Hematopoietic multipotent progenitor cell treated with erythropoietin and hydrocortisone succinate and interleukin-3 and kit ligand, for 6 days (in vitro differentiated cells): ENCODE measurements at places on chromosomes 1 and 21.

DNA sequence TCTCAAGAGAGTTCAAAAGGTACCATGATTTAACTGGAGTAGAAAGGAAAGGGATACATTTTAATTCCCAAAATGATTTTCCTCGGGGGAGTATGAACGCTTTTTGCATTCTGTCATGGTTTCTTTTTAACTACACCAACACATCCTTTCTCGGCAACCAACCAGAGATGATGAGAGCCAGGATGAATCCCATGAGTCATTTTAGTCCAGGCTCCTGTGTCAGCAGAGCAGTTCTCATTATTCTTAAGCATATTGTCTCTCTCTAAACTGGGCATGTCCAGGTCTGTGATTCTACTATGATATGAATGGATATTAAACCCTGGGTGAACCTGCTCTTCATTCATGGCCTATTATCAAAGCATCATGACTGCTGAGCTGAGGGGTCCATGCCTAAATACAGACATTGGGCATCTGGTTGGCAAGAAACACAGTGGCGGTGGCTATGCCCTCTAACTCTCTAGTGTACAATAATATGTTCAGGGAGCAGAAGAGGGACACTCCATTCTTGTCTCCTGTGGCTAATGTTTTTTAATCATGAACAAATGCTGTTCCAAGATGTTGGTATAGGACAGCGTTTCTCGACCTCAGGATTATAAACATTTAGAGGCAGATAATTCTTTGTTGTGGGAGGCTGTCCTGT lies 124.3 kb upstream of the ESRRG start:
- no peak for DNase-seq

DNA sequence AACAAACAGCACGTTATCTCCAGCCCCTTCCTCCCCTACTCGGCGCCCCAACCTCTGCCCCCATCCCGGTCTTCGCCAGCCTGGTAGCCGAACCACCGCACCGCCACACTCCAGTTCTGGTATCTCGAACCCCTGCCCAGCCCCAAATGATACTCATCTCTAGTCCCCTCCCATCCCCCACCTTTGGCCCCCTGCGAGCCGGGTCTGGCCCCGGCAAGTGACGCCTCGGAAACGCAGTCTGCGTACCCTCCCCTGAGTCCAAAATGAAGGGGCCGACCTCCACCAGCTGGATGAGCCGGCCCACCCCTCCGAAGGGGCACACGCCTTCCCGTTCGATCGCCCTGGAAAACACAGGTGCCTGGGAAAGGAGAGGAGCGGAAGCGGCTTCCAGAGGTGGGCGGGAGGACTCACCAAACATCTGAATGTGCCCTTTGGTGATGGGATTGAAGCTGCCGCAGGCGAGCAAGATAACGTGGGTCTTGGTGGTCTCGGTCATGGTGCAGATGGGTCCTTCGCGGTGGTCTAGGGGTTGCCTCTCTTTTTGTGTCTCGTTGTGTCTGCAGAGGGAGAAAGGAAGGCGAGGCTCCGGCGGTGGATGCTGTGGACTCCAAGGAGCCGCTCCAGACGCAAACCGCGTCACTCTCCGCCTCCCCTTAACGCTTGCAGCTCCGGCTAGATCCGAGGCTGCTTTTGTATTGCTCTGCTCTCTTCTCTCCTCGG lies at the start of gene NMNAT2:
TSS of gene NMNAT2 (minus strand) at position 609 of the 720 bp plus-strand sequence. CDS start at position 496, 113 bp downstream.
- DNase-seq = no peak

GRCh38 chr1:172245788-172246187 lies 174.7 kb upstream of the C1orf105 start:
- no peak for DNase-seq

DNA sequence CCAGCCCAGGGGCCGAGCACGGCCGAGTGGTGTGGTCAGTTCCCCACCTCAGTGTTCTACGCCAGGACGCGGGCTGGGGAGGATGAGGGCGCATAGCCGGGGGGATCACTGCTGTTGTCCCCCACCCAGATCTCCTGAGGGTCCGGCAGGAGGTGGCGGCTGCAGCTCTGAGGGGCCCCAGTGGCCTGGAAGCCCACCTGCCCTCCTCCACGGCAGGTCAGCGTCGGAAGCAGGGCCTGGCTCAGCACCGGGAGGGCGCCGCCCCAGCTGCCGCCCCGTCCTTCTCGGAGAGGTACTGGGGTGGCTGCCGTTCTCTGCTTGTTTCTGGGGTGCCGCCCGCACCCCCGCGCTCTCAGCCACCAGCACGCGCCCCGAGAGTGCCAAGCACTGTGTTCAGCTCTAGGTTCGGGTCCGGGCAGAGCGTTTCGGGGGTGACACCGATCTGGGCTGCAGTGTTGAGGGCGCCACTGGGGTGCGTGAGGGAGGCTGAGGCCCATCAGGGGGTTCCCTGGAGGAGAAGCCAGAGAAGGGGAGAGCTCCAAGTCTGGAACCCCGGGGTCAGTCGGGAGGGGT lies 17.4 kb downstream of the SAMD11 start:
- no peak for DNase-seq

- no peak for DNase-seq
Observed at GRCh38 chr21:33022828-33023573, 2.7 kb upstream of the OLIG2 start.

- no peak for DNase-seq
Observed at GRCh38 chr1:25807480-25808390, 7.7 kb downstream of the SELENON start.

GRCh38 chr1:37315371-37315846 lies 159.0 kb upstream of the ZC3H12A start:
- DNase-seq = no peak

DNA sequence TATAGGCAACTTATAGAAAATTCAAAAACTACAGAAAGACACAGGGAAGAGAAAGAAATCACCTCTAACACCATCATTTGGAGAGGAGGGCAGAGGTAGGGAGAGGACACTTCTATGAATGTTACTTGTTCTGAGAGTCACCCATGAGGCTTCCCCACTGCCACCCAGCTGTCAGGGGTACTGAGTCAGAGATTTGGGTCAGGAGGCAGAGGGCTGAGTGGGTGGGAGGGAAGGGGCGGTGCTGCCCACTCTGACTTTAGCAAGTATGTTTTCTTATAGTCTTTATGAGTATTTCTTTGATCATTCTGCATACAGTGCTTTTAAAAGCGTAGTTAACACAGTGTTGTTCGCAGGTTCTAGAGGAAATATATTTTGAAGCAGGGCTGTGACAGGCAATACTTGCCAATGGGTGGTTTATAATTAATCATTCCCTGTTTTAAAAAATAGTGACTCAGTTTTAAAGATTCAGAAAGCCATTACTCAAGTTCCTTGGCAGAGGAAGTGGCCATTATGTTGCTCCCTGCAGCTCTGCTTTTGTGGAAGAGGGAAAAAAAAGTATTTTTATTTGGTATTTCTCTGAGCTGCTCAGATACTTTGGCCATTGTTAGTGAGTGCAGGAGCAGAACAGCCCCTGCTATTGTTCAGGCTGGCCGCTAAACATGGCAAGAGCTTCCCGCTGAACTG lies 18.3 kb downstream of the IL6R start:
- DNase-seq = no peak

DNA sequence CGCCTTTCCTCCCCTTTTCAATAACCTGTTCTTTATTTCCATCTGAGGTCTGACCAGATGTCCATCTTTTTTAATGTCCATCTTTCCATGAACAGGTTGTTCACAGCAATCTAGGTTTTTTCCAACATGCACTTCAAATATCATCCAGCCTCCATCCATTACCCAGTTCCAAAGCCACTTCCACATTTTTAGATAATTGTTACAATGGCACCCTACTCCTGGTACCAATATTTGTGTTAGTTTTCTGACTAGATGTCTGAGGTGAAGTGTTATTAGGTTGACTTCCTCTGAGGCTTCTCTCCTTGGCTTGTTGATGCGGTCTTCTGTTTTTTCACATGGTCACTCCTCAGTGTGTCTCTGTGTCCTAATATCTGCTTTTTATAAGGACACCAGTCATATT lies 89.4 kb downstream of the OBSCN start:
- no peak for DNase-seq

- no peak for DNase-seq
Observed at GRCh38 chr1:222777977-222778376, 36.9 kb upstream of the DISP1 start.

GRCh38 chr1:36516372-36517010 lies 33.8 kb upstream of the CSF3R start:
- DNase-seq = peak; percentile 85

GRCh38 chr21:22791986-22792560 lies 1793.9 kb downstream of the NCAM2 start:
- DNase-seq = peak; percentile 87

GRCh38 chr1:1615256-1616044 lies at the start of gene MIB2:
MIB2 (plus strand) TSS chr1:1615500; CDS start chr1:1623453, 7,953 bp downstream.
- peak; percentile 100 for DNase-seq

DNA sequence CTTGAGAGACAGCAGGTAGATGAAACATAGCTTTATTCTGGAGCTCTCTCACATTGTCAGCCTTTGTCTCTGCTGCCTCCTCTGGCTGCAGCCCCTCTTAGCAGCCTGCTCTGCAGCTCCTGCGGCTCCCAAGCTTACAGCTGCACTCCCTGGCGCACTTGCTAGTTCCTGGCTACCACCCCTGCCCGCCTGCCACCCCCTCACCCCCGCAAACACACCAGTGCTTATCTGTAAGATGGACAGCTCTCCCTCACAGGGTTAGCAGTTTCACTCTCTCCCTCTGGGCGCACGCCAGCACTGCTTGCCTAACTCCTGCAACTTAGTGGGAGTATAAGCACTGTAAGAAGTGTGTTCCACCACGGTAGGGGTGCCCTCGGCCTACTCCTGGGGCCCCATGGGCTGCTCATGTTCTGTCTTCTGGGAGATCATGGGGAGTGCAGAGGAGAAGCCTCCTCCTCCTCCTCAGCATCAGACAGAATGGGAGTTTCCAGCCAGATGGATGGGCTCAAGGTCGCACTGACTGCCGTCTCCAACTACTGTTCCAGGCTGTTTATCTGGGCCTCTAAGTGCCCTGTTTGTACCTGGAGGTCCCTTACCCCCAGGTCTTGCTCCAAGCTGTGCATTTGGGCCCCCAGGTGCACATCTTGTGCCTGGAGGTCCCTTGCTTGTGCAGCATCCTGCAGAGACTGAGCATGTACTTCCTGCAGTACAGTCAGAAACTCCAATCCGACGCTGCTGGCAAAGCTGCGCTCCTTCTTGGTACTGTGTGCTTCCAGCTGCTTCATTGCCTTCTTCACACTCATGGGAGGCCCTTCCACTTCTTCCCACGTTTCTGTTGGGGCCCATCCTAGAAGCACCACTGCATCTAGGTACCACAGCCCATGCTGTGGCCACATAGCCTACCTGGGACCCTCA lies 1388.1 kb downstream of the AMY1C start:
- peak; percentile 55 for DNase-seq

GRCh38 chr1:201183209-201183608 lies 7.4 kb upstream of the IGFN1 start:
- no peak for DNase-seq

GRCh38 chr1:58854576-58854975 lies 70.7 kb upstream of the JUN start:
- peak; percentile 54 for DNase-seq

- peak; percentile 47 for DNase-seq
Observed at GRCh38 chr21:33640697-33641351, 717 bp downstream of the CRYZL1 start.

GRCh38 chr1:16207318-16208269 lies 4.9 kb downstream of the ARHGEF19 start:
- no peak for DNase-seq

DNA sequence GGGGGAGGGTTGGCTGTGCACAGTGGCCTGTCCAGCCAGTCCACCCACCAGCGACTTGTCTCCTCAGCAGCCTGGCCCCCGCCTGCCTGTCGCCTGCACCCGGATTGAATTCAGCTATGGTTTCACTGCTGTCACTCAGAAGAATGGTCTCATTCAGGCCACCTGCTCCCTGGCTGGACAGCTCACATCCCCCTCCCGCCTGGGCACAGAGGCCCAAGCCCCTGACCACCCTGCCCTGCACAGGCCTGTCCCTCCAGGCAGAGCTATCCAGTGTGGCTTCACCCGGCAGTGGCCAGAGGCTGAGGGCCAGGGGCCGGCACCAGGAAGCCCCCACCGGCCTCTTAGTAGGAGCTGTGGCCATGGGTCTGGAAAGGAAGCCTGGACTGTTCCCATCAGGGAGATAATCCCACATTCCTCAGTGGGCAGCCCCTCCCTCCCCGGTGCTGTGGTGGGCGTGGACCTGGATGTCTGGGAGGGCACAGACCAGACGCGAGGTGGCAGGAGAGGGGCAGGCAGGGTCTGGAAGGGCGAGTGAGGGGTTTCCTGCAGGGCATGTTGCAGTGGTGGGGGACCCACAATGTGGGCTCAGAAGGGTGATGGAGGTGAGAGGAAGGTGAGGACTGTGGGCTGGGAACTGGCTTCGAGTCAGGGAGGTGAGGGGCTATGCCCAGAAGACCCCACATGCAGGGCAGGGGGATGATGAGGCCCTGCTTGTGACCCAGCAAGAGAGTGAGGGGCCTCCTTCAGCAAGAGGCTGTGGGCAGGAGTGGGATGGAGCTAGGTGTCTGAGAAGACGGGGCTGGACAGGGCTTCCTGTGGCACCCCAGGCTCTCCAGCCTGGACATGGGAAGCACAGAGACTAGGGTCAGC lies 30.4 kb downstream of the WNT9A start:
- DNase-seq = no peak

GRCh38 chr1:43557744-43558245 lies 27.1 kb downstream of the PTPRF start:
- DNase-seq = peak; percentile 11

DNA sequence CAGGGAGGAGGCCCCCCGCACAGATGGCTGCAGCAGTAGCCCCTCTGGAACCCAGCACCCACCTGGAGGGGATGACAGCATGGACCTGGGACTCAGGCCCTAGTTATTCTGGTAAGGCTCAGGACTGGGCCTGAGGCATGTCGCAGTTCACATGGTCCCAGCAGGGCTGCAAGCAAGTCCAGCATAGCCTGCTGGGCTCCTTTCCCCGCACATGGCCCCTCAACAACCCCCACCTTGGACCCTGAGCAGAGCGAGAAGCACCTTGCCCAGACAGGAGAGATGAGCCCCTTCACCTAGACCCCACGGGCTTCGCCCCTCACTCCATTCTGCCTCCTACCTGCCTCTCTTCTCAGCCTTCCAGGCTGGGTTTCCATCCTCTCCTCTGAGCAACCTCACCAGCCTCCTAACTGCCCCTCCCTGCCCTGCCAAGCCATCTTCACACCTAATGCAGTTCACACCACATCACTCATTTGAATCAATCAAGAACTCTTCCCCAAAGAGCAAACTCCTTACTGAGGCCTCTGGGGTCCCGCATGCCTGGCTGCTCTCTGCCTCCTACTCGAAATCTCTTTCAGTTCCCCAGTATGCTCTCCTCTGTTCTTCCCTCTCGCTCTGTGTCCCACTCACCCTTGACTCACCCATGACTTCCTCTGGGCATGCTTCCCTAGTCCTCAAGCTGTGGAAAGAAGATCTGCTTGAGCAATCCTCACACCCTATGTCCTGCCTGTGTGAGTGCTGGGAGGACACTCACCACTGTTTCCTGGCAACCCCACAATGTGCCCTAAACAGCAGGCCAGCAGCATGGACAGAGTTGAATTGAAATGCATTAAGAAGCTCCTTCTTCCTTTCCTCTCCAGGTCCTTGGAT lies 9.4 kb upstream of the THEMIS2 start:
- DNase-seq = peak; percentile 67

GRCh38 chr1:239197871-239198270 lies 188.5 kb upstream of the CHRM3 start:
- DNase-seq = no peak

GRCh38 chr1:157096881-157097280 lies 2.7 kb downstream of the ETV3L start:
- DNase-seq = no peak
